ENCODE measurements at places on chromosomes 5 and 9.

DNA sequence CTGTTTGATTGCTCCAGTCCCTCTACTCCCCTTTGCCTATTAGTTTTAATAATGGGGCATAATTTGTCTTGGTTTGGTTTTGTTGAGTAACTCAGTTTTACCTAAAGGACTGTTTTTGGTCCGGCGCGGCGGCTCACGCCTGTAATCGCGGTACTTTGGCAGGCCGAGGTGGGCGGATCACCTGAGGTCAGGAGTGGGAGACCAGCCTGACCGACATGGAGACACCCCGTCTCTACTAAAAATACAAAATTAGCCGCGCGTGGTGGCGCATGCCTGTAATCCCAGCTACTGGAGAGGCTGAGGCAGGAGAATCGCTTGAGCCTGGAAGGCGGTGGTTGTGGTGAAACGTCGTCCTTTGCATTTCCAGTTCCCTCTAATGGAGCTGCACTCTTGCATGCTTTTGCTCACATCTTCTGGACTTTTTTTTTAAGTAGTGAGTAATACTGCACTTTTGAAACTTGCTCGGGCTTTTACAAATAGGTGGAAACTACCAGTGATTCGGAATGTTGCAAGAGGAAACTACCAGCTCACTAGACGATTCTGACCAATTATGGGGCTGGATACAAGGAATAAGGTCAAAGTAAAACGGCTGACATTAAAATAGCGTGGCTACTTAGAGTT is 721 bp upstream of the MAML1 start:
- no peak for DNase-seq

GRCh38 chr5:112312295-112313275 is 106.5 kb downstream of the EPB41L4A start:
- no peak for DNase-seq

DNA sequence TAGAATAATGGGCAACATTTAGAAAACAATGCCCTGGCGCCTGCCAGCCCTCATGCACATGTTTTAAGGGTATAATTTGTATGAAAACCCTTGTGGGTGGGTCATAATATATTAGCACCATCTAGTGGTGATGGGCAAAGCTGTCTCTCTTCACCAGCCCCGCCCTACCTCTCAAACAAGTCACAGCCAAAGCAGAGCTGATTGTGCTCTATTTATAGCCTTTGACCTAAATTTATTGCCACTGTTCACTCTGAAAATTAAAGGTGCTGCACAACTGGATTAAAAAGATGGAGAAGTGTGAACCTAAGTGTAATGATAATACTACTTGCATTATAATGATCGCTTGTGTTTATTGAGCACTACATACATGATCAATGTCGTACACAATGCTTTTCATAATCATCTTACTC is 131.9 kb upstream of the ANKH start:
- DNase-seq = no peak

DNA sequence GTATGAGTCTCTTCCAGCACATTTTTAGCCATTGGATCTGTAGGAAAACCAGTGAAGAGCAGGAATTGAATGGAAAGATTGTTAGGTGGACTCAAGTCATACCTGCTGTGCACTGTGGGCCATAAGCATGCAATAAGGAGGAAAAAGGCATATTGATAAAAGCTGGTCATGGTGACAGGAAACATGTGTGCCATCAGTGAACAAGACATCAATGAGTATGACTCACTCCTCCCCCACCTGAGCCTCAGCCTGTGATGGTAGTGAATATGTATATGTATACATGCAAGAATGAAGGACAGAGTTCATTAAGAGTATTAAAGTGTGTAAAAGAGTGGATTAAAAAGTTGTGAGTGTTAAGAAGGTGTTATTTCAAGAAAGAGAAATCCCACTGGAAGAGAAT is 164.5 kb downstream of the TMEM38B start:
- no peak for DNase-seq

- no peak for DNase-seq
These were observed 817 bp upstream of the GNE start for GRCh38 chr9:36258996-36259533.

- DNase-seq = no peak
These were observed 251.3 kb upstream of the DAP start for GRCh38 chr5:11012295-11012694.

DNA sequence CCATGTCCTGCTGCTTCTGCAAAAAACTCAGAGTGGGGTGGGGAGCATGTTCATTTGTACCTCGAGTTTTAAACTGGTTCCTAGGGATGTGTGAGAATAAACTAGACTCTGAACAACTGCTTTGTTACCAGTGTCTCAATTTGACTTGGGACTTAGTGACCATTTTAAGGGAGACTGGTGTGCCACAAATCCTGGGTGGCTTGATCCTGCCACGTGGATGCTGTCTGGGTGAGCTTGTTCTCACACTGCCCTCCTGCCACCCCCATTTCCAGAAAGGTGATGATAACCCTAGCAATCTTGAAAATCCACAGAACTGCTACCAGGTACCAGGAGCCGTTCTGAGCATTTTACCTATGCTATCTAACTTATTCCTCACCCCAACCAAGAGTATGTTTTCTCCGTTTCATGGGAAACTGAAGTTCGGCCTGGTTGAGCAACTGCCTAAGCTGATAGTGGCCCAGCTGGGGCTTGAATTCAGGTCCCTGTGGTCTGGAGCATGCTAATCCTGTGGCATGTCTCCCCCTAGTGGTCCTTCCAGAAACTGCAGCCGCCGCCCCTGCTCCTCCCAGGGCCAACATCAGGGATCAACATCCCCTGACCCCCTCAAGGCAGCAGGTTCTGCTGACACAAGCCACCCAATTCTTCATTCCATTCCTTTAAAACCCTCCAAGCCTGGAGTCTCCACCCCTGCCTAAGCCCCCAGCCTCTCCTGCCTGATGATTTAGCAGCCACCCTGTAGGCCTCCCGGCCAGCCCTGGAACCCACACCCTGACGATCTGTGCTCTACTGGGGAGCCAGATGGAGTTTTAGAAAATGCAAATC is 2.8 kb downstream of the IL3 start:
- peak; percentile 82 for DNase-seq

DNA sequence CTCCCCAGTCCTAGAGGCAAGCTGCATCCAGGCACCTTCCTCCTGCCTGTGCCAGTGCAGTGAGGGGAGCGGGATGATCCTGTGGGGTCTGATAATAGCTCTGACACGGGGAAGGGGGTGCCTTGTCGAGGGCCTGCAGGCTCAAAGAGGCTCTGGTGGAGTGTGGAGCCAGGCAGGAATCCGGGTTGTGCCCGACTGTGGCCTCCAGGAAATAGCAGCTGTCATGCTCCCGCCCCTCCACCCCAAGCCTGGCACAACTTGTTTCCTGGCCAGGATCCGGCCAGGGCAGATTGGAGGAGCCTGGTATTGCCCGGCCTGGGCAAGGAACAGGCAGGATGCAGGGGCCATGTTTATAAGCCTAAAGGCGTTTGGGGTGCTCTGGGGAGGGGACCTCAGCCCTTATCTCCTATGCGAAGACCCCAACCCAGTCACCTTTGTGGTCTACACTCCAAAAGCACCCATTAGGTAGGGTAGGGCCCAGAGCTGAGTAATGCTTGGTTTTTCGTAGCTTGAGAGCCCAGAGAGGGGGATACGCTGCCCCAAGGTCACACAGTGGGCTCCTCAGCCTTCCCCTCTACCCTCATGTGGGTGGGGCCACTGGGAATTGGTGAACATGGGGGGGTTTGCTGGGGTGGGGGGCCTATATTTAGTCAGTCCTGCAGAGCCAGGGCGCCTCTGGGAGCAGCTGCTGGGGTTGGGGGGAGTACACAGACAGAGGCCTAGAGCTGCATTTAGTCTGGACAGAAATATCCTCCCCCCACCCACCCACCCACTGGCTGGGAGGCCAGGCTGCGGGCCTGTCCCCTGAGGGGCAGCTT is 12.2 kb downstream of the CXXC5 start:
- no peak for DNase-seq

DNA sequence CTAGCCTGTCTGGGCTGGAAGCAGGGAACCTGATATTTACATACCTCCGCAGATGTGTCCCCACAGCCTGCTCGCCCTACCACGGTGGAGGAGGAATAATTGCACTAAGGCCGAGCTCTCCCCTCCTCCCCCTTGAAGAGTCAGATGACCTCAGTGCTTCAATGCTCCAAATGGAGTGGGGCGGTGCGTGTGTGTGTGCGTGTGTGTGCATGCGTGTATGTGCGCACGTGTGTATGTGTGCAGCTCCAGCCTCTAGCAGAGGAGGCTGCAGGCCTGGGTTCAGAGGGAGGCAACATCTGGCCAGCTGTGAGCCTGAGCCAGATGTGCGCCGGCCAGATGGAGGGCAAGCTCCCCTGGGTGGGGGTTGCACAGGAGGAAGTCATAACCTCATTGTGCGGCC is 90.5 kb downstream of the NRG2 start:
- no peak for DNase-seq

DNA sequence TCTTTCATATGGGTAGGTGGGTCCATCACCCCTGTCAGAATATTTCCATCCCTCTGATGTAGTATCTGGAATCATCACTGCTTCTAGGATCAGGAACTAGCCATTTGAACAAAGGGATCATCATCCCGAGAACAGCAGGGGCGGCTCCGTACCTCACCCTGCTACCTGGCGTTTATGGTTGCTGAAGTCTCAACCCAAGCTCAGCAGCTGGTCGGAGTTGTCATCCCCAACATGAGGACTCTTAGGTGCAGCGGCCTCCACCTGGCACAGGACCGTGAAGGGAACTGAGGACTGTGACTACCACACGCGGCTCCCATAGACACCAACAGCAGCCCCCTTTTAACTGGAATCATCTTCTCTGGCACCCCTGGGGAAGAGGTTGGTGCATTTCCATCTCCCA is 35.1 kb downstream of the ROR2 start:
- DNase-seq = no peak

GRCh38 chr5:143557061-143557818 is 153.8 kb upstream of the NR3C1 start:
- no peak for DNase-seq

DNA sequence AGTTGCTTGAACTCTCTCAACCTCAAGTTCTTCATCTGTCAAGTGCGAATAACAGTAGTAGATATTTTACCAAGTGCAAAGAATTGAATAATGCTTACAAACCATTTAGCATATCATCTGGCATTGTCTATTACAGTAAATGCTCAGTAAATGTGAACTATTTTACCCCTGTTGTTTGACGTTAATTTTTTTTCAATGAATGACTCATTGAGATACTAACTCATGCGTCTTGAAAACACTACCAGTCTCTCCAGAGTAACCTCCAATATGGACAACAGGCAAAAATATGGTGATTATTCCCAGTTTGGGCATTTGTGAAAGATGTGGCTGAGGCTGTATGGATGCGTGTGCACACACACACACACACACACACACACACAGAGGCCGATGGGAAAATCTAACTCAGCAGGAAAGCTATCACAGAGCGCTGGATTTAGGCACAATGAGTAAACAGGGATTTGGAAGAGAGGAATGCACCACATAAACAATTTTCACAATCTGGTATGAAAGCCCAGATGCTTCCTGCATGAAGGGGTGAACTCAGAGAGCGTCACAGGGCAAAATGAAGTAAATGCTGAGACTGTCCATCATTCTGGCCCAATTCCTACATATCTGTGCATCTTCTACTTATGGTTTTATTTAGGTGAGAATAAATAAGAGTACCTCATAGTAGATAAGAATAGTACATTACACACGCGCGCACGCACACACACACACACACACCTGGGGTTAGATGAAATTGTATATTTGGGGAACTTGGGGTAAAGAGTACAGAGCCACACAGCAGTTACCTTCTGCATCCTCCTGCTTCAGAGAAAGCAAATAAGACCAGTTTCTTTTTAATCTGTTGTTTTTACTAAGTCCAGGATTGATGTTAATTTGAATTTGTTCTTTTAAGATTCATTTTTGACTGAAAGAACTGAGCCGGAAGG is 128.7 kb downstream of the PALM2AKAP2 start:
- DNase-seq = no peak

- no peak for DNase-seq
These were observed 38.5 kb upstream of the FOXI1 start for GRCh38 chr5:170067152-170067551.

DNA sequence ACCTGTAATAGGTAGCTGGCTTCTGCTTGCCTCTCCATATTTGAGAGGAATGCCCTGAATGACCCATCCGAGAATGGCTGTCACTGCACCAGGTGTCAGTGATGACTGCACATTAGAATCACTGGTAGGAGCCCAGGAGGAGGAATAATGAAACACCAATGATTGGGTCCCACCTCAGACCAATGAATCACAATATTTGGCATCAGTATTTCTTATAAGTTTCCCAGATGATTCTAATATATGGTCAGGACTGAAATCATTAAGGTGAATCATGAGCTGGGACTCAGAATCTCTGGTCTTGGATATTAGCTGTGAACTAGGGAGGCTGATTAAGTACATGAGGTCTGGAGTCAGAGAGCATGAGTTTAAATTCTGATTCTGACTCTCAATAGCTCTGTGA is 23.4 kb downstream of the ARSB start:
- no peak for DNase-seq
